ENCODE measurements at places on chromosomes 16 and 17. TPM values are rescaled to one million over a fixed set of nuclear protein-coding genes. Genes with fewer than 3 reads are reported as not detected.

DNA sequence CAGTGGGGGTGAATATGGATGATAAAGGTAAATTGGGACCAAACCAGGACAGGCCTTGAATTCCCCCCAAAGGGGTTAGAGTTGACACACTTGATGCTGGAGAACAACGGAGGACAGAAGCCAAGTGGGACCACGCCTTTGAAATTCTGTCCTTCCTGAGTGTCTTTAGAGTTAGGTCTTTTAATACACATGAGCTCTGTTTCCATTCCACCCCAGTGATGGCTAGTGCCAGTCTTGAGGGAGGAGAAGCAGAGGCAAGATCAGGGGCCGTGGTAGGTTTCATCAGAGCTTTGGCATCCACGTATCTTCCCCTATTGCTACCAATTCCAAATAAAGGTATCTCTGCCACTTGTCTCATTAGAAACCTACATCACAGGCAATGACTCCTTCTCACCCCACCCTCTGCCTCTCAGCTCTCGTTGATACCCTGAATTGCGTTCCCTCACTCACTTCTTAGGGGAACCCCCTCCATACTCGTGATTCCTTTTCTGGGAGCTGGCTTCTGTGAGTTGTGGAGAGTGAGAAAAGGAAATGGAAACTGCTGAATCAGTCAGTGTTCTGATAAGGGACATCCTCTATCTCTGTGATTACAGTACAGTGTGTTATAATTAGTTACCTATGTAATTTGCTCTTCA lies 2.4 kb upstream of the CCL3L1 start:
- no peak for DNase-seq
- H3K4me1 ChIP-seq: peaks cover 30% of the 10 kb centered on the region
- no peaks in the 10 kb centered on the region for H3K36me3 ChIP-seq
- H3K27me3 ChIP-seq: peaks cover 43% of the 10 kb centered on the region

Gene ODAD4
- total RNA-seq: 2.0 TPM

Gene MYL11
- total RNA-seq: not detected

Gene ASGR1
- 0.60 TPM for total RNA-seq

GRCh38 chr17:17810084-17810894 lies 26.5 kb downstream of the SREBF1 start:
- no peak overlapping the region for H3K27ac ChIP-seq
- H3K4me1 ChIP-seq: peaks cover 19% of the 10 kb centered on the region
- H3K4me3 ChIP-seq: no peak overlapping the region
- H3K36me3 ChIP-seq: peaks cover 38% of the 10 kb centered on the region
- DNase-seq: no peak

DNA sequence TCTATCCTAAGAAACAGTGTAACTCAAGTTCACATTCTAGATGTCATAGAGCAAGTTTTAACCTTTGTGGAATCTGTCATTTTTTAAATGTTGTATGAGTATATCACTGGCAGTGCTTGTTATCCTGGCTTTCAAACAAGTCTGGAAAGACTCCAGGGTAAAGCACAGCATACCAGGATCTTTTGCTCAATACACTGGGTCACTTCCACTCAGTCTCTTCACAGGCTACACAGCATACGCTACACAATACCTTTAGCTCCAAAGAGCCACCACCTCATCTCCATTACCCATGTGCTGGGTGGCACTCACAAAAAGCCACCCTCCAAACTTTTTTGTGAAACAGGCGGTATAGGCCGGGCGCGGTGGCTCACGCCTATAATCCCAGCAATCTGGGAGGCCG lies 69.5 kb downstream of the PARN start:
- H3K27ac ChIP-seq: no peak overlapping the region
- H3K27me3 ChIP-seq: no peaks in the 10 kb centered on the region
- peaks cover 10% of the 10 kb centered on the region for H3K4me1 ChIP-seq
- H3K36me3 ChIP-seq: peaks cover 12% of the 10 kb centered on the region

DNA sequence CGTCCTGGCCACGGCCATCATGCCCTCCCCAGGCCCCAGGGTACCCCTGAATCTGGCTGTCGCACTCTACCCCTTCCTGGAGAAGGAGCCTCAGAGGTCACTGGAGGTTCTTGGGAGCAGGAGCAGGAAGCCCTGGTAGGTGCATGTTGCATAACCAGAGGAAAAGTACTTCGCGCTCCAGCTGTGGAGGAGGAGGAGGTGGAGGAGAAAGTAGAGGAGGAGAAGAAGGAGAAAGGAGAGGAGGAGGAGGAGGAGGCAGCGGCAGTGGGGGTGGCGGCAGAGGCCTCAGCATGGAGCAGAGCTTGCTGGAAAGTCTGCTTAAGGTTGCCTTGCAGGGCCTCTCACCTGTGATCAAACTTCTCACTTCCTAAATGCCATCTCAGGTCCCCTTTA lies 61.8 kb downstream of the BAIAP2 start:
- DNase-seq: no peak
- H3K27me3 ChIP-seq: peaks cover 19% of the 10 kb centered on the region
- H3K27ac ChIP-seq: no peak overlapping the region
- peaks cover 36% of the 10 kb centered on the region for H3K4me1 ChIP-seq
- no peaks in the 10 kb centered on the region for H3K36me3 ChIP-seq

Gene TMEM88
- 0.78 TPM for total RNA-seq

Gene APRT
- total RNA-seq: 129 TPM

- peaks cover 4% of the 10 kb centered on the region for H3K36me3 ChIP-seq
- H3K4me1 ChIP-seq: peaks cover 37% of the 10 kb centered on the region
- no peak for DNase-seq
- H3K27ac ChIP-seq: no peak overlapping the region
- H3K4me3 ChIP-seq: no peak overlapping the region
Observed at GRCh38 chr16:85573696-85574641, 39.2 kb upstream of the GSE1 start.

Gene CALB2
- not detected for total RNA-seq

DNA sequence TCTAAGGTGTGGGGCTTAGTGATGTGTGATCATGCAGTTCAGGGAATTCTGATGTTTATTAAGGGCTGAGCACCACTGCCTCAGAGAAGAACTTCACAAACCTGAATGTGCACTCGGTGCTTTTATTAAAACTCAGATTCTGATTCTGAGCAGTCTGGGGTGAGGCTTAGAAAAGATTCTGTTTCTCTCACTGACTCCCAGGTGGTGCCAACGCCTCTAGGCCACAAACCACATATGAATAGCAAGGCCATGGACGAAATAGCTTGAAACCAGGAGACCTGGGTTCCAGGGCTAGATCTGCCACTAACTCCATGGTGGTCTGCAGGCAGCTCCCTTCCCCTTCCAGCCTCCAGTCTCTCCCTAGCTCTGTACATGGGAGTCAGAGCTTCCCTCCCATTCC lies 169.1 kb downstream of the HS3ST3B1 start:
- H3K27ac ChIP-seq: no peak overlapping the region
- H3K4me1 ChIP-seq: no peaks in the 10 kb centered on the region
- no peaks in the 10 kb centered on the region for H3K36me3 ChIP-seq
- H3K4me3 ChIP-seq: no peak overlapping the region
- no peak for DNase-seq

Gene TEX19
- total RNA-seq: not detected

Gene HBQ1
- not detected for total RNA-seq

DNA sequence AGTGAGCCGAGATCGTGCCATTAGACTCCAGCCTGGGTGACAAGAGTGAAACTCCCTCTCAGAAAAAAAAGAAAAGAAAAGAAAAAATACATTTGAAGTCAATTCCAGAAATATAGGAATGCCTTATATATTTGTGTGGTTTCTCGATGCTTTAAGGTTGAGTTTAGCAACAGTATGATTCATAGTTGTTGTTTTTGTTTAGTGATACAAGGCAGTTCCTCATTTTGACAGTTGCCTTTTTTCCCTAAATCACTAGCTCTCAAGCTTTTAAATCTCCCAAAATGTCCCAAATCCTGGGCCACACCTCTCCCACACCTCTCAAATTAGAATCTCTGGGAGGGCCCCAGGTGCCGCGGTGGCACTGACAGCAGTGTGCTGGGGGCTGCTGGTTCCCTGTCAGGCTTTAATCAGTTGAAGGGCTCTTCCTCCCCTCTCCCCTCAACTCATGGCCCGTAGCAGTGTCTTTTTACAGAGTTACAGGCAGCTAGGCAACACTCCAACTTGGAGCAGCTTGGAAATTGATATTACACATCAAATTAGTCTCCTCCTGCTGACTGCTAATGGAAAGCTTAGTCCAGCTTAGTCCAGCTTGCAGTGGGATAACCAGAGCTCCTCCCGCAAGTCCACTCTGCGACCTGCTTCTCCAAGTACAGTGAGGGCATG lies 58.4 kb downstream of the EPN2 start:
- H3K4me1 ChIP-seq: peaks cover 3% of the 10 kb centered on the region
- no peak overlapping the region for H3K4me3 ChIP-seq
- no peak overlapping the region for H3K27ac ChIP-seq
- no peaks in the 10 kb centered on the region for H3K36me3 ChIP-seq
- DNase-seq: no peak

DNA sequence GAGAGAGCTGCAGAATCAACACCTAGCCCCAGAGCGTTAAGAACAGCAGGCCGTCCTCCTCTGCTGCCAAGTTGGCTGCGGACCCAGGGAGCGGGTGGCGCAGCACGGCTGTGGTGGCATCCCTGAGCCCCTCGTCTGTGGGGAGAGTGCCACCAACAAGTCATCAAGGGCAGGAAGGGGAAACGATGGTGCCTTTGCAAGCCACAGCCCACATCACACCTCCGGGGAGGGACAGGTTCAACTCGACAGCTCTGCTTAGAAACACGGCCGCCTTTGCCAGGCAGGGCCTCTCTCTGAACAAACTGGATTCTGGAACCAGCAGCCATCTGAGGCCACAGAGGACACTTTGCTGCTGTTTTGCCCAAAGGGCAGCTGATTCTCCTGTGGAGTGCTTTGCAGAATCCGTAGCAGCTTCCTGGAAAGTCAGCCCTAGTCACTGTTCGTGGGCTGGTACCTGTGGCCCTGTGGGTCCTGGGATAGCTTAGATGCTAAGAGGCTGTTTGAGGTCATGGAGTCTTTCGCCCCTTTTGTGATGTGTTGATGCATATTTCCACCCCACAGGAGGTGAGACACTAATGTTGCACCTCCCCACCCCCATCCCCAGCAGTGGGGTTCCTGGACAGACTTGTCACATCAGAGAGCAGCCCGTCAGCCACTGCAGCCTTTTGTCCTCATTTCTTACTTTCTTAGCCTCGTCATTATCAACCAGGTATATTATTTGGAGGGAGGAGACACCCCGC lies 270.6 kb downstream of the CPPED1 start:
- no peaks in the 10 kb centered on the region for H3K27me3 ChIP-seq
- peak; percentile 60 for DNase-seq

GRCh38 chr17:36128411-36128978 lies 24.9 kb downstream of the CCL4 start:
- DNase-seq: no peak
- peaks cover 13% of the 10 kb centered on the region for H3K36me3 ChIP-seq
- H3K27ac ChIP-seq: no peak overlapping the region
- no peaks in the 10 kb centered on the region for H3K4me1 ChIP-seq

DNA sequence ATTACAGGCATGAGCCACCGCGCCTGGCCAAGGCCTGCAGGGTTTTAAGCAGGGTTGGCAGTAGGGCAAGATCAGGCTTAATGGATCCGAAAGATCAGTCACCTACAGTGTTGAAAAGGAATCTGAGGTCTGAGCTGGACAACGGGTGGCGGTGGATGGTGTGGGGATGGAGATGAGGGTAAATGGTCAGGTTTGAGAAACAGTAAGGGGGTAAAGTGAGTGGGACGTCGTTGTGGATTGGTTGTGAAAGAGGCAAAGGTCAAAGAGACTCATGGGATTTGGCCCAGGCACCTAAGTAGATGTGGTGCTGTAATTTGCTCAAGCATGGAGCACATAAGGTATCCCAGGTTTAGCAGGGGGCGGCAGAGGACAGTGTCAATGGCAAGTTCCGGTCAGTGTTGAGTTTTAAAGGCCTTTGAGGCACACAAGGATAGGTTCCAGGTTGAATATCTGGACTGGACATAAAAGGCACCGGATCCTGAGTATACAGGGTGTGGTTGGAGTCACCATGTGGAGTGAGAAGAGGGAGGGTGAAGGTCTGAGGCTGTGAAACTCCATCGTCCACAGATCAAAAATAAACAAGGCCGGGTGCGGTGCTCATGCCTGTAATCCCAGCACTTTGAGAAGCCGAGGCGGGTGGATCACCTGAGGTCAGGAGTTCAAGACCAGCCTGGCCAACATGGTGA lies 1.1 kb upstream of the SLC16A5 start:
- H3K36me3 ChIP-seq: no peaks in the 10 kb centered on the region
- H3K4me3 ChIP-seq: peak overlapping the region; percentile 70
- H3K27ac ChIP-seq: peak overlapping the region; percentile 13

DNA sequence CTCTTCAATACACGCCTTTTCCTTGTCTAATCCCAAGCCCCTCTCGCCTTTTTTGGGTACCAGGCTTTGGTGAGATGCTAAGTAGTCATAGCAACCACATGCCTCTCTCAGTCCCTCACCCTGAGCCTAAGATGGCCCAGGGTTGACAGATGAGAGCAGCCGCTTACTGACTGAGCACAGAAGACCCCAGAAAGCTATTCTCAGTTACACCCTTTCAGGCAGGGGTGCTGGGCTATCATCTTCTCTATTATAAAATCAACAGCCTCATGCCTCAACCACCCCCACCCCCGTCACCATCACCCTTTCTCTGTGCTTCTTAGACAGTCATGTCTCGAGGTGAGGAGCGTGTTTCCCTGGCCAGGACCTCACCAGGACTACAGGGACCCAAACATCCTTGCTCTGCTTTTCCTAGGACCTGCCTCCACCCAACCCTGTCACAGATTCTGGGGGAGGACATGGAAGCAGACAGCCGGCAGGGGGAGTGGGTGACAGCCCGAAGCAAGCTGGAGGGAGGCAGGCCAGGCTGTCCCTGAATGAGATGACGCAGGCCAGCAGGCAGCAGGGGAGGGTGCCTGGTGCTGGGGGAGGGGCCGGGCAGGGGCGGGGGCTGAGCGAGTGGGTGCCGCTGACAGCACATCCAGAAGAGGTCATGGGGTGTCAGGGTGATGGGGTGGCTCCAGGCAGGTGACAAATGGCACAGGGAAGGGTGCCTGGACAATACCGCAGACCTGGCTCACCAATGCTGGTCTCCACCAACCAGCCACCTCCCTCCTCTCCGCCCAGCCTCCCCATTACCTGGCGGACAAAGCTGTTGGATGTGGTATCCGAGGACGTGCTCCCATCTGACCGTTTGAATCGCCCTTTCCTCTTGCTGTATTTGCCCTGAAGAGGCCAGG lies 3.1 kb downstream of the CACNB1 start:
- H3K4me1 ChIP-seq: peaks cover 48% of the 10 kb centered on the region
- peak overlapping the region; percentile 31 for H3K27ac ChIP-seq
- no peak overlapping the region for H3K4me3 ChIP-seq
- DNase-seq: no peak
- no peaks in the 10 kb centered on the region for H3K27me3 ChIP-seq
- H3K36me3 ChIP-seq: peaks cover 21% of the 10 kb centered on the region

GRCh38 chr17:73591296-73592078 lies 52.8 kb downstream of the SDK2 start:
- H3K4me1 ChIP-seq: peaks cover 51% of the 10 kb centered on the region
- DNase-seq: peak; percentile 68

GRCh38 chr17:70945386-70945785 lies 776.1 kb downstream of the KCNJ2 start:
- DNase-seq: no peak
- no peak overlapping the region for H3K27ac ChIP-seq
- H3K4me1 ChIP-seq: no peaks in the 10 kb centered on the region
- H3K4me3 ChIP-seq: no peak overlapping the region
- no peaks in the 10 kb centered on the region for H3K27me3 ChIP-seq
- no peaks in the 10 kb centered on the region for H3K36me3 ChIP-seq

Measured in activated CD4-positive, alpha-beta memory T cell treated with anti-CD3 and anti-CD28 coated beads, Interleukin-2, amount 10 ng/mL, durations not matched to agents 7 days and 5 days (primary cell).